ENCODE measurements at places on chromosomes 6 and 20.

GRCh38 chr6:130503146-130503545 is 137.3 kb downstream of the TMEM200A start:
- DNase-seq: no peak

GRCh38 chr20:49381558-49382493 is 100.6 kb downstream of the KCNB1 start:
- DNase-seq: peak; percentile 75

- no peak for DNase-seq
Observed at GRCh38 chr6:169266746-169267591, 13.3 kb upstream of the THBS2 start.

- no peak for DNase-seq
Observed at GRCh38 chr6:107491138-107491609, 1.3 kb downstream of the SOBP start.

DNA sequence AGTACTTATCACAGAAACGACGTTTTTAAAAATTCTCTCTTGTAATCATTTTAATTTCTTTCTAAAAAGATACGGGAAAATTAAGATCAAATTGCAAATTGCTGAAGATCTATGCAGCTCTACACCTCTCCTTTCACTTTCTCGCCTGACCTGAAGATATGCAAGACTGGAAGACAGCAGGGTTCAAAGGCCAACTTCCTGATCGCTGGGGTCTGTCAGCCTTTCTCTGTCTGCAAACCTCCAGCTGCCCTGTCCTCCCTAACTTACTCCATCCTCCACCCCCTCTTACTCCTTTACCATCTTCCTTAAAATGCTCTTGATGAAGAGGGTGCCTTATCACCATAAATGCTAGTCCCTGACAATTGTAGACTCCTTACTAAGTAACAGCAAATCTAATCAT is 63.7 kb downstream of the POPDC3 start:
- DNase-seq: no peak

DNA sequence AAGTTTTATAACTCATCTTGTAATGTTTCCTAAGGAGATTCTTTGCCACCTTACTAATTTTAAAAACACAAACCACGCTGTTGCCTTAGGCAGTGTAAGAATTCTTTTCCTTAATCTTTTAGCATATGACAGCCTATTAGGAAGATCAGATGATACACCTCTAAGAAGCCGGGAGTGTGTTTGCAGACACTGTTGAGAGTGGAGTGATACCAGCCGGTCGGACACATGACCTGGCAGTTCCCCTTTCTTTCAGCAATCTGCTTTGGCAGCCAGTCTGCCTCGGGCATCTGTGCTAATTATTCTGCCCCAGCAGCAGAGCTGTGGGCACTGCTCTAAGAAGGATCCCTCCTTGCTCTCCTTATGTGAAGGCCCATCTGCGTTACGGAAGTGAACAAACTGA is 50.9 kb downstream of the PLCB4 start:
- peak; percentile 40 for DNase-seq

GRCh38 chr20:14950633-14951032 is 613.2 kb upstream of the FLRT3 start:
- no peak for DNase-seq

DNA sequence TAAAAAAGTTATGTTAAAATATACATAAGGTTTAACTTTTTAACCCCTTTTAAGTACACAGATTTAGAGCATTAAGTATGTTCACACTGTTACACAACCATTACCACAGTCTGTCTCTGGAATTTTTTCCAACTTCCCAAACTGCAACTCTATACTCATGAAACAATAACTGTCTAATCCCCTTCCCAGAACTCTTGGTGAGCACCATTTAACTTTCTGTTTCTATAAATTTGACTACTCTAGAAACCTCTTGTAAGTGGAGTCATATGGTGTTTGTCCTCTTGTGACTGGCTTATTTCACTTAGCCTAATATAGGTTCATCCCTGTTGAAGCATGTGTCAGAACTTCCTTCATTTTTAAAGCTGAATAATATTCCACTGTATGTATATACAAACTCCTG is 98.1 kb downstream of the MAP3K7 start:
- DNase-seq: no peak

- DNase-seq: no peak
Observed at GRCh38 chr6:36968266-36968977, 13.9 kb downstream of the PI16 start.

DNA sequence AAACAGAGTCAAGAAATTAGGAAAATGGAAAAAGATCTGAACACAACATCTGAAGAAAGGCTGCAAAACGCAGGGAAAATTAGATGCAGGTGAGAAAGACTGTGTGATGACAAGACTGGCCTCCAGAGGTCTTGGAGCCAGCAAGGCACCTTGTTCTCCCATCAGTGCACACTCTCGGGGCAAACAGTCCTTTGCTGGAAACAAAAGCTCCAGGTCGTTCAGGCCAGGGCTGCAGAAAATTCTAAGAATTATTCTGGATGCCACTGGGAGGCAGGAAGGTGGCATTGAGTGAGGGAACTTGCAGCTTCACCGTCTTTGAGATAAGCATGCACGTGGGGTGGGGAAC is 219.9 kb upstream of the SSTR4 start:
- no peak for DNase-seq

DNA sequence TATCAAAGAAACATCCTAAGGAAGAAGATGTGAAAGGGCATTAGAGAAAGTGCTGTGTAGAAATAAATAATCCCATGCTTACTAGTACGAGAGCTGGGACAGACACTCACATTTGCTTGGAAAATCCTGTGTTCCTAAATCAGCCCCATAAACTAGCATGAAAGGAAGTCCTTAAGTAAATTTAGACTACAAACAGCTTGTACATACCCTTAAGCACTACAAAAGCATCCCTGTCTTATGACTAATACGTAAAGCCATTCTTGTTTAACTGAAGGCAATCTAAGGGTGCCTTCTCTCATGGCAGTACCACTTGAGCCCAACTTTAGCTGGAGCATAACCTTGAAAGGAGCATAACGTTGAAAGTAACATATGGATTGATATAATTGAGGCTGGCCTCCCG is 15.4 kb upstream of the FOXQ1 start:
- DNase-seq: no peak

- DNase-seq: no peak
Observed at GRCh38 chr20:9516234-9516871, 2.0 kb downstream of the LAMP5 start.

GRCh38 chr6:41428996-41429421 is 93.6 kb downstream of the NCR2 start:
- DNase-seq: peak; percentile 30

- DNase-seq: no peak
Observed at GRCh38 chr6:38212579-38212978, 393.1 kb downstream of the ZFAND3 start.

GRCh38 chr6:14002176-14002947 is 77.6 kb downstream of the RNF182 start:
- no peak for DNase-seq

DNA sequence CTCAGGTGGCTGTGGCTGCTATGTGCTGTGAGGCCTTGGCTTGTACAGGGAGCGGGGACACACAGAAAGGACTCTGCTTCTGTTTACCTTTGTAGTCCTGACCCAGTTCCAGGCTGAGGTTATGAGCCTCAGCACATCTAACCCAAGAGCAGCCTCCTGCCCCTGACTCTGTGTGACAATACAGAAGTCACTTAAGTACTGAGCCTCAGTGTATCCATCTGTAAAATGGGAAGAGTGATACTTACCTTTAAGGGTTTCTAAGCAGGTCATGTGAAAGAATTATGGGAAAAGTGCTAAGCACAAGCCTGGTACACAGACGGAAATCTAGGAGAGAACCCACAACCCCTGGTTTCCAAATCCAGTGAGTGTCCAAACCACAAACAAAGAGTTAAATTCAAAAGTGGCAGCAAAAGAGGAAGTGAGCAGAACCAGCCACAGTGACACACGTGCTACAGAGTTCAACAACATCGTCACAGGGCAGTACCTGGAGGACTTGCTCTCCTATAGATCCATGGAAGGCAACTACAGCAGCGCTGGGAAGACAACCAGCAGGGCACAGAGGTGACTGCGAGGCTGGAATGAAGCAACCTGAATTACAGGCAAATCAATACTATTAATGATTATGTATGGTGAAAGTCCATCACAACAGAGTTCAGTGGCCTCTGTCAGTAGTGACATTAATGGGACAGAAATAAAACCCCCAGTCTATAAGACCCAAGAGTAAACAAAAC is 12.5 kb downstream of the TRIM26 start:
- no peak for DNase-seq

GRCh38 chr6:167296902-167297301 is 5.8 kb downstream of the UNC93A start:
- no peak for DNase-seq

DNA sequence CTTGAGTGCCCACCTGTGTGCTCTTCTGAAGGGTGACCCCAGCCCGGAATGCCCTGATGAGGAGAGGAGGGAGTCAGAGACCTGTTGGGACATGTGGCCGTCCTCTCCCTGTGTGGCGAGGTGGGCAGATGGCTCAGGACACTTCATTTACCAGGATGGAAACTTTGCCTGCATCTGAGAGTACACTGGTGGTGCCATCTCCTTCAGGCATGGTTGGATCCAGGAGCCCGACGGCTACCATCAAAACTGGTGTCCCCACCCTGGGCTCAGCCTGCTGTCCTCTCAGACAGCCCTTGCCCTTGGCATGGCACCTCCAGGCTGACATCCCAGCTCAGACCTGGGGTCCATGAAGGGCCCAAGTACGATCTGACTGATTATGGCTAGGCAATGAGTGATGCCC is 7.0 kb upstream of the OSBPL2 start:
- DNase-seq: no peak

- DNase-seq: no peak
Observed at GRCh38 chr6:37323580-37323979, 30.2 kb upstream of the RNF8 start.
